ENCODE measurements at places on chromosomes 6 and 20.

GRCh38 chr6:73231986-73232391, 6.7 kb upstream of the KHDC1L start:
- no peak for DNase-seq

GRCh38 chr20:58699623-58700107, 7.1 kb downstream of the NPEPL1 start:
- peak; percentile 30 for DNase-seq

DNA sequence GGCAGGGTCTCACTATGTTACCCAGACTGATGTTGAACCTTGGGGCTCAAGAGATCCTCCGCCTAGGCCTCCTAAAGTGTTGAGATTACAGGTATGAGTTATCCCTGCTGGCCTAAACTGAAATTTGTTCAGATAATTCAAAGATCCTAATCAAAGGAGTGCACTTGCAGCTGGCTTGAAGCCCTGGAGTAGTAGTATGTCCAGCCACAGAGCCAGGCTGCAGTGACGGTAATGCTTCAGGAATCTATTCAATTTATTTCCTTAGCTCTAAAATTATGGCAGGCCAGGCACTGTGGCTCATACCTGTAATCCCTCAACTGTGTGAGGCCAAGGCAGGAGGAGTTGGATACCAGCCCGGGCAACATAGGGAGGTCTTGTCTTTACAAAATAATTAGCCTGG, 1.4 kb upstream of the DDX43 start:
- DNase-seq, result no peak

DNA sequence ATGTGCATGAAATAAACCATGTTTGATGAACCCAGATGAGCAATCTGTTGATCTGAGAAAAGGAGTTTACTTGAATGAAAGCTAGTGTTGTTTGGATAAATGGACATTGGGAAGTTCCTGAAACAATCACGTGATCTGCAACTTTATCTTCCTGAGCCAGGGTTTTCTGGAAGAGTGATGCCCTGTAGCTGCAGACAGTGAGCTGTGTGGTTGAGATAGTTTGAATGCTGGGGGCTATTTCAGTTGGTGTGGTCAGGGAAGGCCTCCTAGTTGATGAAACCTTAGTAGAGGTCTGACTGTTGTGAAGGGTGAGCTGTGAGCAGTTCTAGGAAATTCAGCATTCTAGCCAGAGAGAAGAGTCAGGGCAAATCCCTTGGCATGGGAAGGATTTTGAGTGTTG, 643.7 kb downstream of the UTRN start:
- no peak for DNase-seq

- DNase-seq, result no peak
Observed at GRCh38 chr20:54344832-54345231, 130.6 kb upstream of the DOK5 start.

DNA sequence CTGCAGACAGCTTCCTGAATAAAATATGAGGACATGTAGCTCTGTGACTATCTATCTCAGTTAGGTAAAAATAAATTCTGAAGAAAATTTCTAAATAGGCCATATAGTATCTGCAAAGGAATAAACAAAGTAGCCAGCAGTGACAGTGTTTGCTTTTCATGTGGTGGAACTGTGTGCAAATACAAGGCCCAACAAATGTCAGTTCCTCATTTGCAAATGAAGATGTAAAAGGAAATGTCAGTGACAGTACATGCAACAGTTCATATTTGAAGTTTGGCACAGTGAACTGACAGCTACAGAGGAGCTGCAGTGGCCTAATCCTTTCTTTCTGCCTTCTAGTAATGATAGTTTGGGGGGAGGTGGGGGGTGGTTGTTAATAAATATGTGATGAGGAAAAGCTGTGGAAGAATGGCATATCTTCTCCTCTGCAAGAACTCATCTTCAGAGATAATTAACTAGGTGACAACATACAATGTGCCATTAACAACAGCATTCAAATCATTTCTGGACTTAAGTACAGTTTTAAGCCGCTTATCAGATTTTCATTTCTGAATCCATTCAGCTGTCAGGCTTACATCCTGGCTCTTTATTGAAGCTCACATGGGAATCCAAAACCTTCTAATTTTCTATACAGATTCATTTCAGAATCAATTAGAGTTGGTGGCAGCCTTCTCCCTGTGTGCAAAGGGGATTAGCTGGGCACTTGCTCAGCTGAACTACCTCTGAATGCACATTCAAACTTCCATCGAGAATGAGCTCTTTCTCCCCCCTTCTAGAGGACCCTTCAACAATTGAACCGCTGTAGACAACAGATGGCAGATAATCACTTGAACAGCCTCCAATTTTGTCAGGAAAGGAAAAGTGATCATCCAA, 1059.0 kb upstream of the EPHA7 start:
- no peak for DNase-seq

- DNase-seq, result no peak
Observed at GRCh38 chr6:36227379-36228228, 31.1 kb downstream of the BRPF3 start.

GRCh38 chr6:38517005-38517404, 122.7 kb downstream of the BTBD9 start:
- DNase-seq, result no peak

GRCh38 chr6:11278207-11278559, 45.7 kb upstream of the NEDD9 start:
- no peak for DNase-seq

DNA sequence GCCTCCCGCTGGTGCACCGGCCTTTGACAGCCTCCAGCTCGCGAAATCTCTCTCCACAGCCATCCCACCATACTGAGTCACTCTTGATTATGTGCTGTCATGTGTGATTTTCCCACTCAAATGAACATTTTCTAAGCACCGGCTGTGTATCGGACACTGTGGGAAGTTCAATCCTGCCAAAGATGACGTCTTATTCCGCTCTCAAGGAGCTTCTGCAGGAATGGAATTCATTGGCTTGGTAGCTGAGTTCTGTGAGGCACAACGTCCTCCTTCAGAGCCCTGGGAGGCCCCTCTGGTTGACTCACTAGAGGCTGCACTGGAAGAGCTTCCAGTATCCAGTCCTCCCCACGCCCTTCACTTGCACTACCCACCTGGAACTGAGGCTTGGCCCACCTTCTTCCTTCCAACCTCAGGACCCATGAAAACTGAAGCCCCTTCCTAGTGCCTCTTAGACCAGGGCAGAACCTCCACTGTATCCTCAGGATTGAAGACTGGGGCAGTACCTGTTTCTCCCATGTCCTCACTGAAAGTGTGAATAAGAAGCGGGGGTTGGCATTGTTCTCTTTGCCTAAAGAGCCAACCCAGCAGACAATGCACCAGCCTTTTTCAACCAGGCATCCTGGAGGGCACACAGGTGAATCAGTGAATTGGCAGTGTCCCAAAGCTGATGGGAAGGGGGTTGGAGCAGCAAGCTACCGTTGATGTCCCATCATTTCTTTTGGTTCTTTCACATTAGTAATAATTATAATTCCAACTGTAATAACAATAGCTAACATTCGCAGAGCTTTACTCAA, 1.7 kb downstream of the UNC5CL start:
- DNase-seq, result no peak

- DNase-seq, result no peak
Observed at GRCh38 chr20:51077686-51078060, 54.8 kb upstream of the KCNG1 start.

GRCh38 chr6:125858427-125859320, 67.9 kb downstream of the NCOA7 start:
- peak; percentile 51 for DNase-seq

DNA sequence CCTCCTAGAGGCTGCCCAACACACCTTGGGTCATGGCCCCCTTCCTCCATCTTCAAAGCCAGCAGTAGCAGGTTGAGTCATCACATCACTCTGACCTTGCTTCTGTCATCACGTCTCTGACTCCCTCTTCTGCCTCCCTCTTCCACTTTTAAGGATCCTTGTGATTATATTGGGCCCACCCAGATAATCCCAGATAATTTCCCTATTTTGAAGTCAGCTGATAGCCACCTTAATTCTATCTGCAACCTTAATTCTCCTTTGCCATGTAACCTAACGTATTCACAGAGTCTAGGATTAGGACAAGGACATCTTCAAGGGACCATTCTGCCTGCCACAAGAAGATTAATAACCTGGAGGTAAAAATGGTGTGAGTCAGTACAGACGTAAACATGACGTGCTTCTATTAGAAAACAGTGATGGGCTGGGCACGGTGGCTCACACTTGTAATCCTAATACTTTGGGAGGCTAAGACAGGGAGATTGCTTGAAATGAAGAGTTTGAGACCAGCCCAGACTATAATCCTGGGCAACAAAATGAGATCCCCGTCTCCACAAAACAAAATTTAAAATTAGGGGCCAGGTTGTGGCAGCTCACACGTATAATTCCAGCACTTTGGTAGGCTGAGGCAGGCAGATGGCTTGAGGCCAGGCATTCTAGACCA, 3.3 kb downstream of the ZSWIM3 start:
- no peak for DNase-seq

DNA sequence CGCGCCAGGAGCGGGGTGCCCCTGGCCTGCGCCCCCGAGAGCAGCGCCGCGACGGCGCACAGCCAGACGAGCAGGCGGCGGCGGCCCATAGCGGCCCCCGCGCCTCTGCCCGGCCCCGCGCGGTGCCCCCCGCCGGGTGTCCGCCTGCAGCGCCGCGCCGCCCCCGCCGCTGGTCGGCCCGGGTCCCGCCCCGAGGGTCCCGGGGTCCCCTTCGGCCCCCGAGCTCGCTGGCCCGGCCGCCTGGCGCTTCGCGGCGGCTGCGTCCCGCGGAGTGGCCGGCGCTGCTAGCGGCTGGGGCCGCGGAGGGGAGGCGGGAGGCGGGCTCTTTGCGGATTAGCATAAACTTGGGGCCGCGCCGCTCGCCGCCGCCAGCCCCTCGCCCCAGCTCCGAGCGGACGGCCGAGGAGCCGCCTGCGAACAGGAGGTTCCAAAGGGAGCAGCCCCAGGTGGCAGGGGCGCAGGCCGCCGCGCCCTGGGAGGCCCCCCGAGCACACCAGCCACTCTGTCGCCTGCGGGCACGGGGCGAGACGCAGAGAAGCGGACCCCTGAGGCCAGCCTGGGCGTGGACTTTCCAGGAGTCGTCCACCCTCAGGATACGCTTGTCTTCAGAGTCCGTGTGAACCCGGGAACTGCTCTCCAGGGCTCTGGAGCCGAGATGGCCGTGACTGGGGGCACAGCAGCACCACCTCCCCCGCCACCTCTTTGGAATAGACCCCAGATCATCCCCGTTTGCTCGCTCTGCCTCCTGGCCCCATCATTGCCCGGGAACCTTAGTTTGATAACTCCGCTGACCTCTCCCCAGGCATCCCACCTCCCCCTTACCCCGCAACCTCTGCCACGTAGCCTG, at the start of gene EMILIN3:
EMILIN3 (minus strand) TSS at position 273 of the 847 bp plus-strand sequence; CDS start at position 89, 184 bp downstream.
- DNase-seq, result no peak

DNA sequence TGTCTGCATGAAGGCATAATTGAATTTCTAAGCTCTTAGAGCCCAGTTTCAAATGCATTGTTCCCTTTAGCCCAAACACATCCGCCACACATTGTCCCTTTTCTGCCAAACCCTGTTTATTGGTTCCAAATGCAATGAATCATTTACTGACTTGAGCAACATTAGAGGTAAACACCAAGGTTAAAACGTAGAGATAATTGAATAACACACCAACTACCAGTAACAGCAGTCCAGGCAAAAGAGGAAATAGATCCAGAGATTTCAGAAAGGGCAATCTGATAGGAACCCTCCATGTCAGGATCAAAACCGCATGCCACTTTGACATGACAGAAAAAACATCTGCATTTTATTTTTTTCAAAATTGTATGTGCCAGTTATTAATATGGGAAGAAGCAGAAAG, 114.8 kb downstream of the PKHD1 start:
- DNase-seq, result no peak

- DNase-seq, result no peak
Observed at GRCh38 chr6:157505912-157506491, 125.0 kb downstream of the ZDHHC14 start.

GRCh38 chr6:64547594-64548268, 912.1 kb downstream of the PHF3 start:
- no peak for DNase-seq

GRCh38 chr6:15403094-15403755, 157.4 kb downstream of the JARID2 start:
- no peak for DNase-seq

DNA sequence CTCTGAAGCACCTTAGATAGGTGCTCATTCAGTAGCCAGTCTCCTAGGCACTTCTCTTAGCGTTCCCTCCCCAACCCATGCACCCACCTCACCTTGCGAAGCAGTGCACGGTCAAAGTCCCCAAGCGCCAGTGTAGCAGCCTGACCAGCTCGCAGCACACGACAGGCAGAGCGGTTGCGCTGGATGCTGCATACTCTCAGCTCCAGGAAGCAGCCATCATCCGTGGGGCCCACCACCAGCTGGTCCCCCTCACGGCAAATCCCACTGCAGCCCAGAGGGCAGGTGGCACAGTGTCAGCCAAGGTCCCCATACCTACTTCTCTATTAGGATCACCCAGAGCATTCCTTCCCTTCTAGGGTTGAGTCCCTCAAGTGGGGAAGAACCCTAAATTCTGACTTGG, 6.5 kb downstream of the GTPBP2 start:
- DNase-seq, result no peak

GRCh38 chr20:51661609-51662178, 106.5 kb downstream of the ATP9A start:
- DNase-seq, result no peak

GRCh38 chr6:75281653-75282052, 2.9 kb downstream of the TMEM30A start:
- DNase-seq, result no peak

GRCh38 chr20:58102744-58103516, 125.5 kb downstream of the ANKRD60 start:
- DNase-seq, result no peak
